ENCODE measurements at places on chromosomes 7 and 10.

GRCh38 chr7:125661677-125662076, 732.1 kb upstream of the POT1 start:
- no peak for DNase-seq

DNA sequence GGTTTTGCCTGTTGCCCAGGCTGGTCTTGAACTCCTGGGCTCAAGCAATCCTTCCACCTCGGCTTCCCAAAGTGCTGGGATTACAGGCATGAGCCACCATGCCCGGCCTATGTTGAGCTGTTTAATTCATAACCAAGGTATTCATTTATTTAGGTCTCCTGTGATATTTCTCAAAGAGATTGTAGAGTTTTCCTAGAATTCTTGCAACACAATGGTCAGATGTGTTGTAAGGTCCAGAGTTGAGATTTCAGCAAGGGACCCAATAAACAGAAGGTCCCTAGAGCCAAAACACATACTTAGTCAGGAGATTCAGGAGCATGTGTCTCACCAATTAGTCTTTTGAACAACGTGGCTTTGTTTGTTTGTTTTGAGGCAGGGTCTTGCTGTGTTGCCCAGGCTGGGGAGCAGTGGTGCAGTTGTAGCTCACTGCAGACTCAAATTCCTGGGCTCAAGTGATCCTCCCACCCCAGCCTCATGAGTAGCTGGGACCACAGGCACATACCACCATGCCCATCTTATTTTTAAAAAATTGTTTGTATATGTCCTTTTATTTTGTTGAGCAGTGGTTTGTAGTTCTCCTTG, 321.3 kb upstream of the GALNT17 start:
- DNase-seq: no peak

DNA sequence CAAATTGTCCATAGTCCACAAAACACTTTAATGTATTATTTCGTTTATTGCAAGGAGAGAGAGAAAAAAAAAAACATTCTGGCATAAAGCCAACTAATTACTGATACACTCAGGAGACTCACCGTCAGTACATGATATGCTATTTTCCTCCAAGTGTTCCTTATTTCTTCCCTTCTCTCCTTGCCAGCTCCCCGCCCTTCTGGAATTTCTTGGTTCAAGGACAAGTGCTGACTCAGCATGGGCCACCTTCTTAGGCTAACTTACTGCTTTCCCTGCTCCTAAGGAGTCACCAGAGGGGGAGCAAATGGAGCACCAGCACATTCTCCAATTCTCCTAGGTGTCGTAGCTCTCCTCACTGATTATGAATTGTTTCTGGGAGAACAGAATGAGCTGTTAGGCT, 133.8 kb upstream of the HDAC9 start:
- peak; percentile 8 for DNase-seq

- DNase-seq: no peak
These were observed 674 bp downstream of the MRPS24 start for GRCh38 chr7:43868681-43869005.

DNA sequence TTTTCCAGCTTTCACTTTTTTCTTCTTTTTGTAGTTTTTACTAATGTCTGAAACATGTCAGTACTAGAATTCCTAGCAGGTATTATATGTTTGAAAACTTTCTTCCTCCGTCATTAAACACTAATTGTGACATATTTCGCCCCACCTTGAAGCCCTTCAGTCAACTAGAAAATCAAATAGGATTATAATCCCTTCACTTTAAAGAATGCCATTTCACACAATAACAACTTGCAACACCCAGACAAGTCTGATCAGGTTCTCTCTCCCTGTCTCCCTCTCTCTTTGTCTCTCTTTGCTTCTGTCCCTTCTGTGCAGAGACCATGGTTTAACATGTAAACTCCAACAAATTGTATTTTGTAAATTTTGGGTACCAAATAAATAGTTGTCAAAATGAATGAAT, 373.5 kb downstream of the SEMA3D start:
- DNase-seq: no peak

- peak; percentile 74 for DNase-seq
These were observed 73.4 kb downstream of the AHR start for GRCh38 chr7:17371671-17372524.

All from AG20443 (cell line).